ENCODE measurements at places on chromosomes 2 and 18. TPM values are rescaled to one million over a fixed set of nuclear protein-coding genes. Genes with fewer than 3 reads are reported as not detected.

The ONECUT2 gene
- total RNA-seq = under 0.01 TPM

The KCNG3 gene
- under 0.01 TPM for total RNA-seq

The TOGARAM2 gene
- not detected for total RNA-seq

The OSR1 gene
- total RNA-seq = 0.81 TPM

The HRH4 gene
- not detected for total RNA-seq
